ENCODE measurements at places on chromosomes 12 and 14. TPM values are rescaled to one million over a fixed set of nuclear protein-coding genes. Genes with fewer than 3 reads are reported as not detected.

Gene PSMC6
- polyA plus RNA-seq: 85.4 TPM

Gene TPI1
- polyA plus RNA-seq: 1,995 TPM

Gene TAS2R46
- polyA plus RNA-seq: not detected

Gene GRIP1
- polyA plus RNA-seq: 0.17 TPM

Gene KRT78
- not detected for polyA plus RNA-seq

Gene PPP1CC
- 59.1 TPM for polyA plus RNA-seq

Gene TMEM233
- not detected for polyA plus RNA-seq

Gene OR6J1
- not detected for polyA plus RNA-seq

Gene IRAK3
- polyA plus RNA-seq: 0.34 TPM

Gene AGAP2
- polyA plus RNA-seq: 0.07 TPM

Gene DPPA3
- polyA plus RNA-seq: not detected

Gene HOXC12
- not detected for polyA plus RNA-seq

Gene KCTD10
- polyA plus RNA-seq: 82.8 TPM

Gene CACNA1C
- 2.6 TPM for polyA plus RNA-seq

Gene SLC6A12
- not detected for polyA plus RNA-seq

Gene ABCC9
- 1.2 TPM for polyA plus RNA-seq

Gene KRT6C
- not detected for polyA plus RNA-seq

Gene TAPBPL
- 10.4 TPM for polyA plus RNA-seq

Gene ZNF385A
- 2.9 TPM for polyA plus RNA-seq
